ENCODE measurements at places on chromosomes 5 and 9.
A peak's percentile ranks its signal among the peaks of the same experiment; 100 is the strongest.

DNA sequence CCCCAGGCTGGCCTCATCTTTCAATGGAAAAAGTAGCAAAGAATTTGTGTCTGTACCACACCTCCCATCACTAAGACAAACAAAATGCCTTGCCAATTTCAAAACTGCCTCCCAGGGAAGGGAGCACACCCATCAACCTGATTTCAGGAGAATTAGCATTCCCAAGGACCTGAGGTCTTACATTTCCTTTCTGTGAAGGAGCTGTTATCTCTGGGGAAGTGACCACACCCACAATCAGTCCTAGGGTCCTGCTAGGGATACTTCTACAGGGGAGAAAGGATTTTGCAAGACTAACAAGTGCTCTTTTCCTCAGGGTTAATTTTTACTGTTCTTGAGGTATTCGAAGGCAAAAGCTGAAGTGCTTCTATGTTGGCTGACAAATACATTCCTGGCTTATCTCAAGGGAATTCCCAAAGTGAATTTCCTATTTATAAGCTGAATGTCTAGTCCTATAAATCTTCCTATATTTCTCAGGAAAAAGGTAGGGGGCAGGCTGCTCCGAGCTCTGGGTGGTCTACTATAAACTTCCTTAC lies 97.4 kb upstream of the ITGA1 start:
- no peak for DNase-seq

- no peak for DNase-seq
Observed at GRCh38 chr5:91179018-91179417, 204.1 kb downstream of the ARRDC3 start.

GRCh38 chr5:57818397-57818796 lies 335.8 kb upstream of the ACTBL2 start:
- DNase-seq, result no peak

GRCh38 chr5:180136630-180137381 lies 65.2 kb upstream of the RNF130 start:
- no peak for DNase-seq

GRCh38 chr5:161030229-161030628 lies 178.2 kb upstream of the ATP10B start:
- DNase-seq, result no peak

GRCh38 chr5:176530983-176531901 lies 6.0 kb downstream of the RNF44 start:
- peak; percentile 50 for DNase-seq

GRCh38 chr9:113274474-113275156 lies 757 bp downstream of the CDC26 start:
- DNase-seq, result peak; percentile 63

DNA sequence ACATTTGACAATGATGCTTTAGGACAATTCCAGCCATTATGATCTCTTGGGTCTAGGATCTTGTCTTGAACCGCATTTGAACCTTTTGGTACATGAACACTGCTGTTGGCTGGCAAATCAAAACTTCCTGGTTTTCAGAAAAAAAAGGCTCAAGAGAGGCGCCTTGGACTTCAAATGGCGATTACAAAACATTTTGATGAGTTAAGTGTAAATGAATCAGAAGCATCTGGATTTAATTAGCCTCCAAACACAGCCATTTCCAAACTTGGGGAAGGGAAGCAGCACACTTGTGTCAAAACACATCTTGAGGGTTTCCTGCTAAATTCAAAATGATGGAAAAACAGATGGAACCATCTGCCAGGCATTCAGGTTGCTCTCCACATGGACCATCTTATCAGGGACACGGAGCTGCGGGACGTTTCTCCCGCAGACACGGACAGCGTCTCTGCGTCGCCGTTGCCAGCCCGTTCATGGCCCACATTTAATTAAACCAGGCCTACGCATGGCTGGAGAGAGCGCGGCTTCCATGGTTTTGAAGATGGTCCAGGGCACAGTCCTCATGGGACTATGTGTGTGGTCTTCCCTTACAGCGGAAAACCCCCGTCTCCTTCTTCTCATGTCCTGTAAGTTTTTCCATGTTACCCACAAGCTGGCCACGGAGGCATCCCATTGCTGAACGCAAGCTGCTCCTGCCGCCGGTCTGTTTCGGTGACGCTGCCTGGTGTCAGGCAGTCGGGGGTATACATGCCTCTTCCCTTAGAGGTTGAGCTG lies 55.8 kb upstream of the PTCH1 start:
- no peak for DNase-seq

Measured in activated CD8-positive, alpha-beta T cell treated with anti-CD3 and anti-CD28 coated beads, Interleukin-2, amount 10 ng/mL, durations not matched to agents 7 days and 5 days (primary cell).